Hippocampal formation (tissue), 2 donors: ENCODE measurements at places on chromosomes 3 and 15.

DNA sequence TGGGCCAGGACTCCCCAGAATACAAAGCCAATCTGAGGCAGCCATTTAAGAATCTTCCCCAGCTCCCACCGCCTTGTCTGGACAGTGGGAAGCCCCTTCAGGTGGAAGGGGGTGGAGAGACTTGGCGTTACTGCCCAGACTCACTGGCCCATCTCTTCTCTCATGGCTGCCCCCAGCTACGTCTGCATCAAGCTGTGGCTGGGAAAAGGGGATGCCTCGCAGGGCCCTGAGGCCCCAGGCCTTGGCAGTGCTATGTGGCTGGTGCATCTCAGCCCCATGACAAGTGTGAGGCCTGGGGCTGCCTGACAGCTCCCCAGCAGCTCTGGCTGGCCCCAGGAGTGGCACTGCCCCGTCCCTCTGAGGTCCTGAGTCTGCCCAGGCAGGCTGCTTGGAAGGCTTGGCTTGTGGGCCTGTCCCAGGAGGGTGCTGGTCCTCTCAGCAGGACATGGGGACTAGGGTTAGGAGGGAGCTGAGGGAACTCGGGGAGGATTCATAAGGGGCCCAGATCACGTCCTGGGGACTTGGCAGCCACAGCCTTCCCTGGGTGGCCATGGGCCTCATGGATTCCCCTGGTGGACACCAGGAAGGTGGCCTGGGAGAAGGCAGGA is 20.2 kb upstream of the SLC41A3 start:
- DNase-seq = no peak

GRCh38 chr3:141735770-141736465 is 2.2 kb upstream of the RNF7 start:
- DNase-seq = no peak

GRCh38 chr15:101431748-101432147 is 57.8 kb downstream of the PCSK6 start:
- DNase-seq = no peak

DNA sequence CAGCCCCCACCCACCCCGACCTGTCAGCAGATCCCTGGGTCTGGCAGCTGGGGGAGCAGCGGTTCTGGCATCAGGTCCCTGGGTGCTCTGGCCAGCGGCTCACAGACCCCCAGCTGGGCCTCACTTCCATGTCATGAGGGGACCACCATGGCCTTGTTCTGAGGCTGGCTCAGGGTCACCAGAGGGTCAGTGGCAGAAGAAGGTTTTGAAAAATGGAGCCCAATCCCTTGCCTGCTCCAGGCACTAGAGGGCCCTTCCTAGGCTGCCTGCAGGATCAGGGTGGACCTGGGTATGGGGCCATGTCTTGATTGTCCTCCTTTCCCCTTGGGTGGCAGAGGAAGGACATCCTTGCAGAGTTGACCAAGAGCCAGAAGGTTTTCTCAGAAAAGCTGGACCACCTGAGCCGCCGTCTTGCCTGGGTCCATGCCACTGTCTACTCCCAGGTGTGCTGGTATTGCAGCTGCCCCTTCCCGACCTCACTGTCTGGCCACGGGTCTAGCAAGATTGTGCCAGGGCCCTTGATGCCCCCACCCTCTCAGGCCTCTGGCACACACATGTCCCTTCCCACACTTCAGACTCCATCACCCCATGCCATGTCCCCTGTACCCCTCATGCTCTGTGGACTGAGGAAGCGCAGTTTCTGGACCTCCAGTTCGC is 12.9 kb downstream of the AMIGO3 start:
- no peak for DNase-seq

GRCh38 chr15:59380902-59381610 is 8.4 kb upstream of the MYO1E start:
- DNase-seq = no peak

DNA sequence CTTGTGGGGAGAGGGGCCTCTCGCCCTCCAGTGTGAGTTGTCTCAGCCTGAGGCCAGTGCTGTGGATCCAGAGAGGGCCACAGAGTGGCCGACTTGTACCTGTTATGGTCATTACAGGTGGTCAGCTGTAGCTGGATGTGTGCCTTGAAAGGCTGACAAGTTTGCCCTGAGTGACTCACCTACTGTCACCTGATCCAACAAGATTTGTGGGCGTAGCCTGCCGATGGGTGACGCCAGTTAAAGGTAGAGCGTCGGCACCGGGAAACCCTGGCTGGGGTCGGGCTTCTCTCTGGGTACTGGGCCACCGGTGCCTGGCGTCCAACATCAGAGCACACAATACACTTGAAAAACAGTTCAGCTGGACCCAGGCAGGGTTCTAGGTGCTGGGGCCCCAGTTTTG is 2.8 kb upstream of the ISG20 start:
- DNase-seq = no peak

DNA sequence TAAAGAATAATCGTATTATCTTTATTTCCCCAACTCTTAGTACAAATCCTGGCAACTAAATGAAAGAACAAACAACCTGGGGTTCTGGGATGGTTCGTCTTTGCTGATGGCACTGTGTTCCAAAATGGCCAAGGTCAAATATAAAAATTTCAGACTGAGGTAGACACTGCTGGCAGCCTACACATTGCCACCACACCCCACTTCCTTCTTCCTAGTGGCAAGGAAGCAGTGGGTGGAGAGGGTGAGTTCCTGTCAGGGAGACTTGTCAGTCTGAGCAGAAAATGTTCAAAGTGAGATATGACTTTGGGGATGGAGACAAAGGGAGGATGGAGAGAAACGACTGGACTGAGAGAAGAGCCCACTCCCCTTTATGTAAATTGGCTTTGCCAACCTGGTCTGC is 69.6 kb downstream of the LMCD1 start:
- no peak for DNase-seq

DNA sequence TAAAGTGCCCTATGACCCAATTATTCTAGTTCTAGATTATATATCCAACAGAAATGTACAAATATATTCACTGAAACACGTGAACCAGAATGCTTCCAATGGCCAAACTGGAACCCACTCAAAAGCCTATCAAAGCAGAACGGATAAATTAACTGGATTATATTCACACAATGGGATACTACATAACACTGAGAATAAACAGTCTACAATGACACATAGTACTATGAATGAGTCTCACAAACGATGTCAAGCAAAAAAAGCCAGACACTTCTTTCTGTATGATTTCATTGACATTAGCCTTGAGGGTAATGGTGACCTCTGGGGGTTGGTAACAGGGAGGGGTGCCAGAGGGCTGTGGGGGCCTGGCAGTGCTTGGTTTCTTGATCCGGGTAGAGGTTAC is 50.9 kb upstream of the HACD2 start:
- no peak for DNase-seq

DNA sequence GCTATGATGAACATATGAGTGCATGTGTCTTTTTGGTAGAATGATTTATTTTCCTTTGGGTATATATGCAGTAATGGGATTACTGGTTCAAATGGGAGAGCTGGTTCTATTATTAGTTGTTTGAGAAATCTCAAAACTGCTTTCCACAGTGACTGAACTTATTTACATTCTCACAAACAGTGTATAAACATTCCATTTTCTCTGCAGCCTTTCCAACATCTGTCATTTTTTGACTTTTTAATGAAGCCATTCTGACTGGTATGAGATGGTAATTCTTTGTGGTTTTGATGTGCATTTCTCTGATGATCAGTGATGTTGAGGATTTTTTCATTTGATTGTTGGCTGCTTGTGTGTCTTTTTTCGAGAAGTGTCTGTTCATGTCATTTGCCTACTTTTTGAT is 1124.2 kb downstream of the NAALADL2 start:
- DNase-seq = no peak

DNA sequence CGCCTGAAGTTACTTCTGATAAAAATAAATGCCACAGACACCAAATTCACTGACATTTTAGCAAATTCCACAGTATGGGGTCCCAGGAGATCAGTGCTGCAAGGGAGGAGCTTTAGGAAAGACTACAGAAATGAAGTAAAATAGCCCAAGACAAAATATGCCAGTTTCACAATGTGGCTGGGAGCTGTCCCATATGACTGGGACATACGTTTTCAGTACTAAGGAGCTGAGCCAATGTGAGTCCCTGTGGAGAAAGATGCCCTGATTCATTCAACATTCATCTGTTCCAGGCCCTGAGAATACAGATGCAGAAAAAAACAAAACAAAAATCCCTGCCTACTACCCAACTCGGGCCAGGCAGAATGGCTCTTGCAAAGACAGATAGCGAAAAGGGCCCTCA is 63.4 kb upstream of the FAM174B start:
- no peak for DNase-seq

- no peak for DNase-seq
Observed at GRCh38 chr15:41367418-41367817, 34.7 kb downstream of the NUSAP1 start.

- DNase-seq = no peak
Observed at GRCh38 chr3:106130384-106131198, 261.8 kb upstream of the CBLB start.
